ENCODE measurements at places on chromosomes 5 and 9. TPM values are rescaled to one million over a fixed set of nuclear protein-coding genes. Genes with fewer than 3 reads are reported as not detected.

TIMD4 gene
- 0.92 TPM for total RNA-seq

PCDHGC4 gene
- not detected for total RNA-seq

GFM2 gene
- 24.0 TPM for total RNA-seq

HSPB3 gene
- total RNA-seq, result not detected

MSMP gene
- not detected for total RNA-seq

CARTPT gene
- not detected for total RNA-seq

PRSS3 gene
- total RNA-seq, result not detected

NOXA1 gene
- 1.1 TPM for total RNA-seq

DNA sequence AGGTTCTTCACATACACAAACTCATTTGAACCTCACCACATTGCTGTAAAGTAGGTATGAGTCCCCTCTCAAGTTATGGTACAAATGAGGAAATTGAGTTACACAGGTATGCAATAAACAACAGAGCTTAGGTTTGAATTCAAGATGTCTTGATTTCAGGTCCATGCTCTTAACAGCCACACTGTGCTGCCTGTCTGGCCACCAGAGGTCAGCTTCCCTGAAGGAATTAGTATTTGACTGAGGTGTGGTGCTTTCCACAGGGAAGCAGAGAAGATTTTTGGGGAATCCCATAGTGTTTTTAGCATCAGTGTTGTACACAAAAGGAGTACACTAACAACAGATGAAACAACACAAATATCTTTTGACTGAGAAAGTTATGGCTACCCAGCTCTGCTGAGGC, 94.4 kb upstream of the ITGA1 start:
- H3K4me3 ChIP-seq, result no peak overlapping the region
- peak; percentile 24 for DNase-seq
- no peaks in the 10 kb centered on the region for H3K4me1 ChIP-seq
- no peak overlapping the region for H3K27ac ChIP-seq

DNA sequence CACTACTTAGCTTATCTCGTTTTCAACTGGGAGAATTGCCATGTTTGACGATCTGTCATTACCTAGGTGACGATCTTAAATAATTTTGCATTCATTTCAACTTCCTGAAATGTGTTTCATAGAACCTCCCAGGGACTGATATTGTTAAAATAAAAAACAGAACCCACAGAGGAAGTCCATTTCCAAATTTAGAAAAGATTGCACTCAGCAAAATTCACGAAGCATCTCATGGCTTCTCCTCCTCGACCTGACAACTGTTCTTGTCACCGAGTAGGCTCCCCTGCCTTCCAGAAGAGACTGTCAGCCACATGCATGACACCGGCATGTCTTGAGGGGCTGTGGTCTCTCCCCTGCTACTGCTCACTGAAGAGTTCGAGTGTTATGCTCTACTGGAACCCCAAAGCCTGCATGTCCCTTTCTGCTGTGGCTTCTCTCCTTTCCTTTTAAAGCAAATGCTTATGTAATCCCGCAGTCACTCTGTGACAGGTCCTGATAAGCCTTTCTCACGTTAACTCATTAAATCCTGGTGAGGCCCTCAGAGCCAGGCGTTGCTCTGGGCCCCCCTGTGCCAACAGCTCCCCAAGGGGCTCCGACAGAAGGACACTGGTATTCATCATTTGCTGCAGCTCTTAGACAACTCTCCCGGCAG, 26.8 kb upstream of the ANKRD33B start:
- peak overlapping the region; percentile 85 for H3K27ac ChIP-seq
- peaks cover 9% of the 10 kb centered on the region for H3K27me3 ChIP-seq
- peaks cover 15% of the 10 kb centered on the region for H3K4me1 ChIP-seq

- H3K4me1 ChIP-seq, result no peaks in the 10 kb centered on the region
- no peaks in the 10 kb centered on the region for H3K36me3 ChIP-seq
- DNase-seq, result no peak
- H3K27ac ChIP-seq, result no peak overlapping the region
These were observed 17.5 kb upstream of the F2RL1 start for GRCh38 chr5:76801159-76801802.

GRCh38 chr5:6766604-6767093, 53.4 kb downstream of the TENT4A start:
- no peaks in the 10 kb centered on the region for H3K36me3 ChIP-seq
- H3K4me3 ChIP-seq, result no peak overlapping the region
- H3K4me1 ChIP-seq, result peaks cover 12% of the 10 kb centered on the region
- no peak overlapping the region for H3K27ac ChIP-seq
- peak; percentile 28 for DNase-seq

DNA sequence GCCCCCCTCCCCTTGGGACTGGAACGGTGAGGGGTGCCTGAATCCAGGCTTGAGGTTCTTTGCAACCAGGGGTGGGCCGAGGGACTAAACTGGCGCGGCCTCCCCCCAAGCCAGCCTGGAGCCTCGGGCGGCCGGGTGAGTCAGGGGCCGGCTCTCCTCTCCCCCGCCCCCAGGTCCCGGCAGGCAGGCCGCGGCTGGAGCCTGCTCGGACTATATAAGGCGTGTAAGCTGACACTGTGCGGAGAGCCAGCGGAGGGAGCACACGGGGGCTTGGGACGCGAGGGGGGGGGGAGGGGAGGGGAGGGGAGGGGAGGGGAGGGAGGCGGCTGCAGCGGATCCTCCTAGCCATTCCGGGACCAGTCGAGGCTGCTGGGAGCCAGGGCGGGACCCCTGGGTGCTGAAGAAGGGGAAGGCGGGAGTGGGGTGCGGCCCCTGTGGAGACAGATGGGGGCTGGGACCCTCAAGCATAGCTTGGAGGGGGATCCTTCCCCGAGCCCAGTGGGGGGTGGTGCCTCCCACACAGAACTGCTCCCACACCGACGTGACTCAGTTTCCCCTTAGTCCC, 595 bp downstream of the PDLIM7 start:
- peak overlapping the region; percentile 76 for H3K4me3 ChIP-seq
- no peak overlapping the region for H3K27ac ChIP-seq
- no peak for DNase-seq

DNA sequence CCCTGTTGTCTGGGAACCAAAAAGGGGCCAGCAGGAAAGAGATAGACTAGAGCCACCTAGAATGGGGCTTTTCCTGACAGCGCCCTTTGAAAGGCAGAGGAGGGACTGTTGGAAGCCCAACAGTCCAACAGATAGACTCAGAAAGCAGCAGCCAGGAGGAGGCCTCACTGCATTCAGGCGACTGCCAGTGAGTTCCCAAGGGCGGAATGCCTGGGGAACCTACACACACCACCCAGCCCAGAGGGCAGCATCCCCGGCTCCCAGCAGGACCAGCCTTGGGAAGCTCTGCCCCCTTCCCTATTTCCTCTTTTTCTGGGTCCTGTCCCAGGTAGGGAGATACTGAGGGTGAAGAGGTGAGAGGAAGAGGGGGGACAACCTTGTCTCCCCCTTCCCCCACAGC, 192.4 kb upstream of the KLF4 start:
- H3K36me3 ChIP-seq, result no peaks in the 10 kb centered on the region
- DNase-seq, result no peak
- no peak overlapping the region for H3K27ac ChIP-seq

- no peak for DNase-seq
- peaks cover 7% of the 10 kb centered on the region for H3K36me3 ChIP-seq
- H3K27ac ChIP-seq, result no peak overlapping the region
These were observed 19.3 kb downstream of the PGGT1B start for GRCh38 chr5:115243412-115243811.

GRCh38 chr5:43616535-43616934, 13.6 kb downstream of the NNT start:
- H3K4me1 ChIP-seq, result peaks cover 2% of the 10 kb centered on the region
- H3K27ac ChIP-seq, result no peak overlapping the region
- no peak for DNase-seq
- H3K36me3 ChIP-seq, result peaks cover 56% of the 10 kb centered on the region
- no peaks in the 10 kb centered on the region for H3K27me3 ChIP-seq

DNA sequence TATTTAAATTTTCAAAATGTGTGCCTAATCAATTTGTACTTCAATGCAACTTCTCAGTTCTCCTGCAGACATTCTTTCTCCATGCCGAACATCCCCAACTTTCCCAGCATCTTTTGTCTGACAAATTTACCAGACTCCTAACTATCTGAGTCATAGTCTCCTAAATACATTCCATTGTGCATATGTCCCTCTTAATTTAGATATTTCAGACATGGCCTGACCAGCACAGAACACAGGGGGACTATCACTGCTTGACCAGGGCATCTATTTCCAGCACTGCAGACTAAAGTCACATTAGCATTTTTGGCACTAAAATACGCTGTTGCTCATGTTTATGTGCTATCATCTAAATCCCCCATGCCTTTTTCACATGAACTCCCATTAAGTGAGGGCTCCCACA, 71.9 kb downstream of the ITGA1 start:
- H3K27me3 ChIP-seq, result peaks cover 3% of the 10 kb centered on the region
- H3K27ac ChIP-seq, result no peak overlapping the region
- no peak for DNase-seq
- no peak overlapping the region for H3K4me3 ChIP-seq
- H3K4me1 ChIP-seq, result no peaks in the 10 kb centered on the region
- no peaks in the 10 kb centered on the region for H3K36me3 ChIP-seq

GRCh38 chr9:118503236-118503635, 799.0 kb downstream of the TLR4 start:
- no peak overlapping the region for H3K4me3 ChIP-seq
- DNase-seq, result no peak
- no peaks in the 10 kb centered on the region for H3K4me1 ChIP-seq
- no peaks in the 10 kb centered on the region for H3K27me3 ChIP-seq
- no peaks in the 10 kb centered on the region for H3K36me3 ChIP-seq
- no peak overlapping the region for H3K27ac ChIP-seq

DNA sequence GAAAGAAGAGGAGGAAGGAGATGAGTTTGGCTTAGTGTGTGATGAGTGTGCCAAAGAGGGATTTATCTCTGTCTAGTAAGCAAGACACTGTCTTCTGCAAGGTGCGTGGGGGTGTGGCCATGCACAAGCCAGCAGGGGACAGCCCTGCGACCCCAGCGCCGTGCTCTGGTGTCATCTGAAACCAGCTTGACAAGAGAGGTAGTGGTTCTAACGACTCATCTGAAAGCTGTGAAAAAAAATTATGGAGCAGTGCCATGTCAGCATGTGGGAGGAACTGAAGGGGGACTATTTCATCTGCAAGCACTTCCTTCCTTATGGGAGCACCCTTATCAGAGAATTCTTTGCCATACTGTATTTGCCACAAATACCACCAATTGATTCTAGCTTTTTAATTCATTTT, 398.6 kb downstream of the PSAT1 start:
- H3K27me3 ChIP-seq, result no peaks in the 10 kb centered on the region
- no peak overlapping the region for H3K4me3 ChIP-seq
- no peak for DNase-seq
- no peaks in the 10 kb centered on the region for H3K36me3 ChIP-seq
- H3K4me1 ChIP-seq, result no peaks in the 10 kb centered on the region
- no peak overlapping the region for H3K27ac ChIP-seq

- no peak for DNase-seq
- no peaks in the 10 kb centered on the region for H3K36me3 ChIP-seq
- no peaks in the 10 kb centered on the region for H3K4me1 ChIP-seq
- no peak overlapping the region for H3K27ac ChIP-seq
- peaks cover 4% of the 10 kb centered on the region for H3K27me3 ChIP-seq
These were observed 91.8 kb upstream of the MVB12B start for GRCh38 chr9:126234681-126235335.

- no peak for DNase-seq
- peak overlapping the region; percentile 81 for H3K4me3 ChIP-seq
- H3K4me1 ChIP-seq, result peaks cover 62% of the 10 kb centered on the region
- H3K27me3 ChIP-seq, result no peaks in the 10 kb centered on the region
- no peak overlapping the region for H3K27ac ChIP-seq
These were observed 3.6 kb downstream of the NR3C1 start for GRCh38 chr5:143399616-143400540.

GRCh38 chr5:104909803-104910202, 1347.2 kb upstream of the NUDT12 start:
- no peaks in the 10 kb centered on the region for H3K4me1 ChIP-seq
- H3K27me3 ChIP-seq, result no peaks in the 10 kb centered on the region
- H3K4me3 ChIP-seq, result no peak overlapping the region

GRCh38 chr5:7805379-7805778, 45.6 kb downstream of the CFAP90 start:
- no peaks in the 10 kb centered on the region for H3K36me3 ChIP-seq
- DNase-seq, result no peak
- no peak overlapping the region for H3K27ac ChIP-seq

DNA sequence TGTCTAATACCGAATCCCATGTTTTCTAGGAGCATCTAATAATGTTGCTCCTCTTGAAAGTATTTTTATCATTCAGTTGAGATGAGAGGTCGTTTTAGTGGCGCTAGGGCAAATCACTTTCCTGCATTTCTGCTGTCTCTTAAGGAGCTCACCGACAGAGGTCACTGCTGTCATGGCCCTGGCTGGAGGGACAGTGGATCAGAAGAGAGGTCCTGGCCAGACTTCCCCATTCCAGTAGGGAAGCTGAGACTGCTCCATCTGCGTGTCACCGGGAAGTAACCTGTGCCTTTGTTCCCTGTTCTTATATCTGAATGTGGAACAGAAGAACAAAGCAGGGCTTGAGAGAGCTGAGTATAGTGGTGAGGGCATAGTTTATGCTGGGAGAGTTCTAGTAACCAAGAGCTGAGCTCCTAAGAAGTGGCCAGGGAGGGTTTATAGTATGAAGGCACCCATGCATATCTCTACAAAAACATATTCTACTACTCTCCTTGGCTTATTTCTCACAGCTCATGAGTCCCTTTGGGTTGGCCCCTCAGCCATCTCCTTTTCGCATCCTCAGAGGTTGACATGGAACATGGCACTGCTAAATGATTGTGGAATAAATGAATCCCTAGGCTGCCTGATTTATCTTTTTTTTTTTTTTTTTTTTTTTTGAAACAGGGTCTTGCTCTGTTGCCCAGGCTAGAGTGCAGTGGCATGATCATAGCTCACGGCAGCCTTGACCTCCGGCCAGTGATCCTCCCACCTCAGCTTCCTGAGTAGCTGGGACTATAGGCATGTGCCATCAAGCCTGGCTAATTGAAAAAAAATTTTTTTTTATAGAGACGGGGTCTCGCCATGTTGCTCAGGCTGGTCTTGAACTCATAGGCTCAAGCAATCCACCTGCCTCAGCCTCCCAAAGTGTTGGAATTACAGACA, 27.2 kb downstream of the ATP6V0E1 start:
- H3K36me3 ChIP-seq, result peaks cover 11% of the 10 kb centered on the region
- no peaks in the 10 kb centered on the region for H3K27me3 ChIP-seq
- peaks cover 17% of the 10 kb centered on the region for H3K4me1 ChIP-seq
- no peak overlapping the region for H3K4me3 ChIP-seq
- DNase-seq, result no peak

- no peaks in the 10 kb centered on the region for H3K27me3 ChIP-seq
- H3K4me3 ChIP-seq, result no peak overlapping the region
- DNase-seq, result no peak
- H3K36me3 ChIP-seq, result peaks cover 28% of the 10 kb centered on the region
These were observed 36.7 kb downstream of the CDK7 start for GRCh38 chr5:69271376-69271775.

- H3K27ac ChIP-seq, result no peak overlapping the region
- H3K27me3 ChIP-seq, result peaks cover 22% of the 10 kb centered on the region
- H3K4me1 ChIP-seq, result no peaks in the 10 kb centered on the region
- no peaks in the 10 kb centered on the region for H3K36me3 ChIP-seq
These were observed 911 bp downstream of the ABLIM3 start for GRCh38 chr5:149141957-149142851.

- H3K27me3 ChIP-seq, result no peaks in the 10 kb centered on the region
- H3K4me1 ChIP-seq, result no peaks in the 10 kb centered on the region
- no peaks in the 10 kb centered on the region for H3K36me3 ChIP-seq
- H3K27ac ChIP-seq, result no peak overlapping the region
- H3K4me3 ChIP-seq, result no peak overlapping the region
- DNase-seq, result no peak
These were observed 19.1 kb downstream of the DUSP1 start for GRCh38 chr5:172751761-172752510.
